ENCODE measurements at places on chromosomes 16 and 17. TPM values are rescaled to one million over a fixed set of nuclear protein-coding genes. Genes with fewer than 3 reads are reported as not detected.

- H3K36me3 ChIP-seq: no peaks in the 10 kb centered on the region
- H3K4me1 ChIP-seq: no peaks in the 10 kb centered on the region
- DNase-seq: no peak
- no peak overlapping the region for H3K27ac ChIP-seq
Observed at GRCh38 chr17:43988301-43988700, 16.1 kb upstream of the NAGS start.

DNA sequence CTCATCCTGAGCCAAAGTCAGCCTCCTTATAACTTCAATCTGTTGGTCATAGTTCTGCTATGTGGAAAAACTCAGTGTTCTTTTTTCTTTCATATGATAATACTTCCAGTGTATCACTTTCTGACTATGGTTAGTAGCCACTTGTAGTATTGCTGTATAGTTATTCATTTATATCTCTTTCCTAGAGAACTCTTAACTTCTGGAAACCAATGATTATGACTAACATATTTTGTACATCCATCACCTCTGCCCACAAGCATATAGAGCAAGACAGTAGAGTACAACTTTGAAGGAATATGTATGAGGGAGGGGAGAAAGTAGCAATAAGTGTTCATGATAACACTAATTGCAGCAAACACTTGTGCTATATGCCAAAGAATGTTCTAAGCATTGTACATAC, 38.6 kb downstream of the COX10 start:
- H3K4me1 ChIP-seq: peaks cover 13% of the 10 kb centered on the region
- H3K36me3 ChIP-seq: no peaks in the 10 kb centered on the region
- H3K27me3 ChIP-seq: no peaks in the 10 kb centered on the region
- H3K4me3 ChIP-seq: no peak overlapping the region
- no peak overlapping the region for H3K27ac ChIP-seq

GRCh38 chr16:11597235-11598095, 10.7 kb upstream of the LITAF start:
- no peak overlapping the region for H3K4me3 ChIP-seq
- H3K27me3 ChIP-seq: no peaks in the 10 kb centered on the region
- DNase-seq: no peak
- H3K4me1 ChIP-seq: no peaks in the 10 kb centered on the region

GRCh38 chr16:16805809-16806208, 426.9 kb downstream of the NPIPA7 start:
- DNase-seq: no peak
- no peak overlapping the region for H3K27ac ChIP-seq
- H3K4me3 ChIP-seq: no peak overlapping the region
- H3K27me3 ChIP-seq: no peaks in the 10 kb centered on the region

GRCh38 chr16:20875355-20875650, 24.9 kb downstream of the DCUN1D3 start:
- H3K4me1 ChIP-seq: no peaks in the 10 kb centered on the region
- H3K36me3 ChIP-seq: no peaks in the 10 kb centered on the region
- no peak overlapping the region for H3K4me3 ChIP-seq
- no peak overlapping the region for H3K27ac ChIP-seq
- H3K27me3 ChIP-seq: no peaks in the 10 kb centered on the region

GRCh38 chr17:18203308-18203707, 19.7 kb downstream of the ALKBH5 start:
- no peaks in the 10 kb centered on the region for H3K4me1 ChIP-seq
- no peak overlapping the region for H3K27ac ChIP-seq
- no peak overlapping the region for H3K4me3 ChIP-seq
- H3K36me3 ChIP-seq: peaks cover 28% of the 10 kb centered on the region

- DNase-seq: no peak
- peak overlapping the region; percentile 49 for H3K27ac ChIP-seq
- H3K36me3 ChIP-seq: no peaks in the 10 kb centered on the region
- no peak overlapping the region for H3K4me3 ChIP-seq
- no peaks in the 10 kb centered on the region for H3K27me3 ChIP-seq
Observed at GRCh38 chr16:81492311-81492761, 47.7 kb downstream of the CMIP start.

DNA sequence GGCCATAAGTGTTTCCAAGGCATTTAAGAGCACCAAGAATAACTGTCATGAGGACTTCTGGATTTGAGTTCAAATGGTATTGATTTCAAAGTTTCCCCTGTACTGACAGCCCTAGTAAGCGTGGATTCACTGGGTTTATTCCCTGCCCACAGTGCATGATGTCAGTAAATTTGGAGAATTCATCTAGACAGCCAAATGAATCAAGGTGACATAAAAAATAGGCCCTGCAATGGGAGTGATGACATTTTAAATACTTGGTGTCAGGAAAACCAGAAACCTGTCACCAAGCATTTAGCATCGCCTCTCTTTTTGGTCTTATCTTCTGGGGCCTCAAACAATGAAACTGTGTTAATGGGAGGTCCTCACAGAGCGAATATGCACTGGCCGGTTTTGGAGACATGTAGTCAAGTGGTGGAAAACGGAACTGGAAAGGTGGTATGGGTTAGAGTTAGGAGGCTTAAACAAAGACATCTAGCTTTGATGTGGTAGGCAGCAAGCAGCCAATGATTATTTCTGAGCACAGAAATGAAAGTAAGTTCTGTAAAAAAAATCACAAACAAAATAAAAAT, 29.1 kb downstream of the COG4 start:
- H3K27me3 ChIP-seq: no peaks in the 10 kb centered on the region
- no peak overlapping the region for H3K27ac ChIP-seq
- no peak overlapping the region for H3K4me3 ChIP-seq
- no peak for DNase-seq
- H3K36me3 ChIP-seq: peaks cover 49% of the 10 kb centered on the region

- H3K27me3 ChIP-seq: no peaks in the 10 kb centered on the region
- no peaks in the 10 kb centered on the region for H3K36me3 ChIP-seq
- no peak overlapping the region for H3K27ac ChIP-seq
- H3K4me3 ChIP-seq: no peak overlapping the region
- H3K4me1 ChIP-seq: no peaks in the 10 kb centered on the region
Observed at GRCh38 chr16:12837756-12838155, 34.1 kb upstream of the CPPED1 start.

DNA sequence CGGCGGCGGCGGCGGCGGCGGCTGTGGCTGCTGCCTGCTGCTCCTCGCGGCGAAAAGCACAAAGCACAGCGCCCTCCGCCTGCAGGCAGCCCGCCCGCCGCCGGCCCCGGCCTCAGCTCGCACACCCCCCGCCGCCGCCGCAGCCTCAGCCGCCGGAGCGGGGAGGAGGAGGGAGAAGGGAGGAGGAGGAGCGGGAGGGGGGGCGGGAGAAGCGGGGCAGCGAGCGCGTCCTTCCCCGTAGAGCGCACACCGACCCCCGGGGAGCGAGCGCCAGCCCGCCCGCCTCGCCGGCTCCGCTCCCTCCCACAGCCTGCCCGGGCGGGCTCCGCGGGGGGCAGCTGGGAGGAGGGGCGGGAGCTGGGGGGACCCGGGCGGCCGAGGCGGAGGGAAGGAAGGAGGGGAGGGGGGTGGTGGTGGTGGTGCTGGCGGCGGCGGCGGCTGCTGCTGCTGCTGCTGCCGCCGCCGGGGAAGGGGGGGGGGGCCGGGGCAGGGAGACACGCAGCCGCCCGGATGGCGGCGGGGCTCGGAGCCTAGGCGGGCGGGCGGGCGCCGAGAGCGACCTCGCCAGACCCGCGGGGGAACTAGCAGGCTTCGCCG, at the start of gene UBTF:
Gene UBTF (minus strand): TSS at position 60 of the 597 bp plus-strand sequence. CDS start 1,446 bp downstream, outside the sequence.
- peaks cover 24% of the 10 kb centered on the region for H3K36me3 ChIP-seq
- DNase-seq: no peak
- peak within 1 kb of the TSS; percentile 99 for H3K27ac ChIP-seq

Gene CCL23
- total RNA-seq: not detected

Gene POLG2
- total RNA-seq: 3.3 TPM

Gene DOC2A
- not detected for total RNA-seq

All from right atrium auricular region (tissue), 2 donors.